ENCODE measurements at places on chromosomes 13 and 19. TPM values are rescaled to one million over a fixed set of nuclear protein-coding genes. Genes with fewer than 3 reads are reported as not detected.

KLK3 gene
- total RNA-seq = not detected

DNA sequence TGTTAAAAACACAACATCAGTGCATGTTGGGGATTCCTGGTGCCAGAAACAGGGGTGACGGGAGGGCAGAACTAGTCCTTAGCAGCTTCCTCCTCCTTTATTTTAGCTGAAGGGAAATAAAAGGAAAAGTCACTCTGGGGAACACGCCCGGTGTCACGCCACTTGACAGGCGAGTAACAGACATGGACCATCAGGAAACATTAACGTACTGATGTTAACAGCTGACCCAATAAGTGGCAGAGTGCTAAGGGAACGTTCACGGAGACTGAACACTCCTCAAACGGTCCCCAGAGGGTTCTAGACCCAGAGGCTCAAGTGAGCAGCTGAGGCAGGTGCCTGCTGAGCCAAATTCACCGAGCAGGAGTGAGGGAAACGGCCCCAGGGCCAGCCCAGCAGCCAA lies 13.9 kb upstream of the EIF3G start:
- no peaks in the 10 kb centered on the region for H3K27me3 ChIP-seq
- H3K36me3 ChIP-seq = peaks cover 35% of the 10 kb centered on the region
- peaks cover 2% of the 10 kb centered on the region for H3K4me1 ChIP-seq

DNA sequence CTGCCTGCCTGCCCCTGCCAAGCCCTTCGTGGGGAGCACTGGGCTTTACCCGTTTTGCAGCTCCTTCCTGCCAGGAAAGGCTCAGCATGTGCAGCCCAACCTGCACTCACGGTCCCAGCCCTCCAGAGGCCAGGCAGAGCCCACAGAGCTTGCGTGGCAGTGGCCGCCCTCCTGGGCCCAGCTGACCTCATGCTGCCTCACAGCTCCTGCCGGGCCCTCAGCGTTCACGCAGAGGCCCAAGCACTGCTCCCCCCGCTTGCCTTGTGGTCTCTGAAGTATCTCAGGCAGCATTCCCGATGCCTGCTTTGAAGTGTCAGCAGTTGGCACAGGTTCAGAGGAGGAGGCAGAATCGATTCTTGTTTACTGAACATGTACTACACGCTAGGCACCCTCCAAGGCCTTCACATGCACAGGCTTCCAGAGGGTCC lies 32.5 kb downstream of the CAPN12 start:
- H3K27me3 ChIP-seq = no peaks in the 10 kb centered on the region
- H3K27ac ChIP-seq = peak overlapping the region; percentile 68
- H3K36me3 ChIP-seq = peaks cover 58% of the 10 kb centered on the region
- DNase-seq = peak; percentile 95
- peaks cover 53% of the 10 kb centered on the region for H3K4me1 ChIP-seq
- H3K4me3 ChIP-seq = no peak overlapping the region

CNOT3 gene
- total RNA-seq = 10.4 TPM

ADAMTSL5 gene
- total RNA-seq = 1.5 TPM

GRCh38 chr19:19600793-19601330 lies 17.6 kb downstream of the PBX4 start:
- H3K27me3 ChIP-seq = no peaks in the 10 kb centered on the region
- DNase-seq = no peak
- H3K4me1 ChIP-seq = peaks cover 3% of the 10 kb centered on the region
- no peak overlapping the region for H3K4me3 ChIP-seq
- H3K36me3 ChIP-seq = no peaks in the 10 kb centered on the region

KIR2DL1 gene
- not detected for total RNA-seq

SPRED3 gene
- 1.5 TPM for total RNA-seq

DNA sequence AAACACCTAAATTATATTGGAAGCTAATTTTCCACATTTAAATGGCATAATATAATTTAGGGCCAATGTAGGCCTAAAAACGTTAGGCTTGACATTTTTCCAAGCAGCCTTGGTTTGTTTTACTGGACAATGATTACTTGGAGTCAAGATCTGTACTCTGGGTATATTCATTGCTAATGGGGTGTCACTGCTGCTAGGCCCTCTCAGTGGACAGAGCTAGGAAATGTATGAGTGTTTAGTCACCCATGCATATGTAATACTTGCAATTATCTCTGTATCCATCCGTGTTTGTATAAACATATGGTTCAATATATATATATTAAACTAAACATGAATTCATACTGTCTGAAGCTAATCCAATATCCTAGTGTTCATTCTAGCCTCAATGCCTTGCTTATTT lies 598.1 kb downstream of the DCT start:
- peaks cover 4% of the 10 kb centered on the region for H3K4me1 ChIP-seq
- no peaks in the 10 kb centered on the region for H3K27me3 ChIP-seq
- no peak overlapping the region for H3K4me3 ChIP-seq
- peak; percentile 36 for DNase-seq
- H3K36me3 ChIP-seq = no peaks in the 10 kb centered on the region
- H3K27ac ChIP-seq = no peak overlapping the region

DNA sequence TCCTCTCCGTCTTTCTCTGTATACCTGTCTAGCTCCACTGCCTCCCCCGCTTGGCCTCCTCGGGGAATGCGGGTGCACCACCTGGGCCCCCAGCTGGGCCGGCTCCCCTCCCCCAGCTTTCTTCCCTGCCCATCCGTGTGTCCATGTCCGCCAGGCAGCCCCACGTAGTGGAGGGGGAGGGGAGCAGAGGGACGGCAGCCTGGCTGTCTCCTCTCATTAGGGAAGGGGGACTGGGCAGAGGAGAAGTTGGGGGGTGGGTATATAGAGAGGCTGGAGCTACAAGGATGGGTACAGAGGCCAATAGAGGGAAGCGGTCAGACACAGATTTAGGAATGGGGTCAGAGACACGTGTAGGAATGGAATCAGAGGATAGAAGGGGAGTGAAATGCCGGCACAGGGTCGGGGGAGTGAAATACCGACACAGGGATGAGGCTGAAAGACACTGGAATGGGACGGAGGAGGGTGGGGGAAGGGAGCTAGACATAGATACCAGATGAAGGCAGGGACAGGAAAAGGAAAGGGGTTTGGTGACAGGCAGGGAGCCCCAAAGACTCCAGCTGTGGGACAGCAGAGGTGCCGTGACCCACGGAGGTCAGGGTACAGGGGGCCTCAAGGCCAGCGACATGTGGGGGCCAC lies 2.8 kb downstream of the NECTIN2 start:
- peak overlapping the region; percentile 90 for H3K27ac ChIP-seq
- DNase-seq = no peak
- no peaks in the 10 kb centered on the region for H3K27me3 ChIP-seq
- peaks cover 4% of the 10 kb centered on the region for H3K36me3 ChIP-seq
- H3K4me3 ChIP-seq = peak overlapping the region; percentile 92

DNA sequence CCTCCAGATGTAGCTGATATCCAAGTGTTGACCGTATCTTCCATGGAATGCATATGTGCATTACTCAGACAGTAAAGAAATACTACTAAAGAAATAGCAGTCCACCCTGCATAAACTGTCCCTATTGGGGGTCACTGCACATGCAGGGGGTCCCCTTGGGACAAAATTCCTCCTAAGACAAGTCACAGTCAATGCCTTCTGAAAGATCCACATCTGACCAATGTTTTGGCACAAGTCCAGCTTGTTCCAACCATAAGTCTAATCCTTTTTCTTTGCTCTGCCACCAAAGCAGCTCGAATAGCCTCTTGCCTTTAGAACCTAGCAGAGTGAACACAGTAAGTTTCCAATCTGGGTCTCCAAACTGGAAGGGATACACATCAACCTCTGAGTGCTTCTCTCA lies 87.9 kb downstream of the DIAPH3 start:
- no peaks in the 10 kb centered on the region for H3K4me1 ChIP-seq
- no peak overlapping the region for H3K27ac ChIP-seq
- no peaks in the 10 kb centered on the region for H3K27me3 ChIP-seq
- DNase-seq = no peak

- H3K27me3 ChIP-seq = no peaks in the 10 kb centered on the region
- H3K27ac ChIP-seq = no peak overlapping the region
- no peaks in the 10 kb centered on the region for H3K4me1 ChIP-seq
- H3K4me3 ChIP-seq = no peak overlapping the region
These were observed 17.2 kb downstream of the SAFB2 start for GRCh38 chr19:5605362-5605761.

PSG6 gene
- total RNA-seq = 0.17 TPM

C19orf67 gene
- total RNA-seq = not detected

PNMA8B gene
- 1.7 TPM for total RNA-seq

DNA sequence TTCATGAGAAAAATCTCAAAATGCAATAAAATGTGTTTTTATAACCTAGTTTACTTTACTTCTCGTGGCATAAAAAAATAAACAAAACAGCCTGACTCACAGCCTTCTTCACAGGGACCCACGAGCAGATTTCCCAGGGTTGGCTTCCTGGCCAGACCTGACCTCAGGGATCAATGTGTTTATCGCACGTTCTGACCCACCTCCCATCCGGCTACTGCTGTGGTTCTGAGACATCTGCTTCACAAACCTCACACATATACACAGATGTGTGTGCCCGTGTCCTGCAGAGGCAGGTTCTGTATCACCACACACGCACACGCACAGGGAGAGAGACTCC lies 118.3 kb downstream of the COL4A2 start:
- no peak overlapping the region for H3K27ac ChIP-seq
- H3K27me3 ChIP-seq = no peaks in the 10 kb centered on the region
- no peak overlapping the region for H3K4me3 ChIP-seq
- H3K36me3 ChIP-seq = peaks cover 3% of the 10 kb centered on the region
- peak; percentile 40 for DNase-seq

ALOX5AP gene
- not detected for total RNA-seq

GRCh38 chr13:95121516-95121915 lies 179.7 kb downstream of the ABCC4 start:
- no peaks in the 10 kb centered on the region for H3K4me1 ChIP-seq
- DNase-seq = no peak
- H3K36me3 ChIP-seq = no peaks in the 10 kb centered on the region
- H3K27ac ChIP-seq = no peak overlapping the region

- no peaks in the 10 kb centered on the region for H3K27me3 ChIP-seq
- H3K36me3 ChIP-seq = peaks cover 23% of the 10 kb centered on the region
- H3K4me3 ChIP-seq = no peak overlapping the region
These were observed 47.2 kb upstream of the LDLR start for GRCh38 chr19:11041966-11042627.

PROZ gene
- not detected for total RNA-seq

- no peaks in the 10 kb centered on the region for H3K27me3 ChIP-seq
- no peaks in the 10 kb centered on the region for H3K36me3 ChIP-seq
- DNase-seq = no peak
- peak overlapping the region; percentile 58 for H3K27ac ChIP-seq
- H3K4me1 ChIP-seq = peaks cover 25% of the 10 kb centered on the region
- H3K4me3 ChIP-seq = no peak overlapping the region
These were observed 23.2 kb downstream of the RFX2 start for GRCh38 chr19:6087074-6087571.

AKT2 gene
- total RNA-seq = 76.0 TPM

DNA sequence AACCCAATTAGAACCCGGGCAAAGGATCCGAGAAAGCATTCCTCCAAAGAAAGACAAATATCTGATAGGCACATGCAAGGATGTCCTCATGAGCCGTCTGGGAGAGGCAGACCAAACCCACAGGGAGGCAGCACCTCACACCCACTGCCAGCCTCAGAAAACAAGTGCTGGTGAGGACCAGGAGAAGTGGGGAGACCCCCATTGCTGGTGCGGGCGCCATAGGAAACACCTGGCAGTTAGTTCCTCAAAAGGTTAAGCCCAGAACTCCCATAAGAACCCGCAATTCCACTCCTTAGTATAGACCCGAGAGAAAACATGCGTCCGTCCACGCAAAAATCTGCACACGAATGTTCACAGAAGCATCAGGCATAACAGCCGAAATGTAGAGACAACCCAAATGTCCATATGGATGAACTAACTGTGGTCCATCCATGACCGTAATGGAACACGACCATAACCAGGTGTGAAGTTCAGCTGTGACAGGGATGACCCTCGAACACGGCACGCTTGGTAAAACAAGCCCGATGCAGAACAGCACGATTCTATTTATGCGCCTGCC lies 7.9 kb downstream of the ZNF787 start:
- peaks cover 25% of the 10 kb centered on the region for H3K4me1 ChIP-seq
- H3K27ac ChIP-seq = no peak overlapping the region
- no peaks in the 10 kb centered on the region for H3K27me3 ChIP-seq
- no peak for DNase-seq
- no peak overlapping the region for H3K4me3 ChIP-seq

GRCh38 chr13:24276861-24277260 lies 32.5 kb upstream of the C1QTNF9 start:
- H3K36me3 ChIP-seq = no peaks in the 10 kb centered on the region
- H3K4me1 ChIP-seq = peaks cover 3% of the 10 kb centered on the region
- H3K27ac ChIP-seq = no peak overlapping the region
- DNase-seq = no peak
- H3K27me3 ChIP-seq = no peaks in the 10 kb centered on the region

DNA sequence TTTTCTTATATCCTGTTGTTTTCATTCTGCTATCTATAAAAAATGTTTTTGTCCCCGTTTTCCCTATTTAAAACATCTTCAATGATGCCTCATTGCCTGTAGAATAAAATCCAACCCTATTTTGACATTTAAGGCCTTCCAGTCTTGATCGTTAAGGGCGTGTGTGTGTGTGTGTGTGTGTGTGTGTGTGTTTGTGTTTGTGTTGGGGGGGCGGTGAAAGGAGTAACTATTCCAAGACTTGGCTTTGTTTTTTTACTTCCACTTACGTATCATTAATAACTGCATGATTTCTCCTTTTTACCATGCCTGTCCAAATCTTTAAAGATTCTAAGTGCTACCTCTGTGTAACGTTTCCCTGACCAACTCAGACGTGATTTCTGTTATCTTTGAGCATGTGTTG lies 784 bp downstream of the PIBF1 start:
- peaks cover 6% of the 10 kb centered on the region for H3K4me1 ChIP-seq
- no peaks in the 10 kb centered on the region for H3K27me3 ChIP-seq
- peak overlapping the region; percentile 69 for H3K4me3 ChIP-seq
- H3K36me3 ChIP-seq = peaks cover 2% of the 10 kb centered on the region
- H3K27ac ChIP-seq = peak overlapping the region; percentile 75

ZNF850 gene
- total RNA-seq = 1.2 TPM

GRCh38 chr13:95470574-95471366 lies 81.8 kb upstream of the CLDN10 start:
- no peak overlapping the region for H3K27ac ChIP-seq
- DNase-seq = no peak
- H3K36me3 ChIP-seq = no peaks in the 10 kb centered on the region

EBI3 gene
- total RNA-seq = not detected

GRCh38 chr19:45492137-45492626 lies 4.7 kb downstream of the RTN2 start:
- no peak overlapping the region for H3K4me3 ChIP-seq
- no peaks in the 10 kb centered on the region for H3K36me3 ChIP-seq
- peaks cover 5% of the 10 kb centered on the region for H3K4me1 ChIP-seq
- no peak overlapping the region for H3K27ac ChIP-seq
- DNase-seq = no peak

Measured in fibroblast of lung (primary cell).